ENCODE measurements at places on chromosomes 12 and 14.
A peak's percentile ranks its signal among the peaks of the same experiment; 100 is the strongest.

DNA sequence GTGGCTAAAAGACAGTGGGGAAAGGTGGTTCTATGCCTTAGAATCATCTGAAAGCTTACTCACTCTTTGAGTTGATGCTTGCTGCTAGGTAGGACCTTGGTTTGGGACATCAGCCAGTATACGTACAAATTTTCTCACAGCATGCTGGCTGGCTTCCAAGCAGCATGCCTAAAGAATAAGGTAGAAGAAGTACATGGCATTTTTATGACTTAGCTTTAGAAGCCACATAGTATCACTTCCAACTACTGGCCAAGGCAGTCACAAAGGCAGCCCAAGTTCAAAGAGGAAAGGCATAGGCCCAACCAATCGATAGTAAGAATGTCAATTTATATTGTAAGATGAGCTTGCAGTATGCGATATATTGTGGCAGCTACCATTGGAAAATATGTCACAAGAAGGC lies 284.2 kb upstream of the CAND1 start:
- DNase-seq = no peak

DNA sequence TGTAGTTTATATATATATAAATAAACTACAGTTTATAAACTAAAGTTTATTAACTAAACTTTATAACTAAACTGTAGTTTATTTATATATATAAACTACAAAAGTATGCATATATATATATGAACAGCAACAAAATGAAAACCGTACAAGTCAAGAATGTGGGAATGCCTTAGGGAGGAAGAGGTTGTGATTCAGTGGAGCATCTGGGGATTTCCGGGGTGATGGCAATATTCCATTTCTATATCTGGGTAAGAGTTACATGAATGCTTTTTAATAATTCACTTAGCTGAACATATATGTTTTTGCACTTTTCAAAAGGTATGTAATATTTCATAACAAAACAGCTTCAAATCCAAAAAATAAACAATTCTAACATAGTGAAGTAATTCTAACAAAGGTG lies 30.1 kb upstream of the CAND1 start:
- DNase-seq = no peak

- no peak for DNase-seq
Observed at GRCh38 chr12:79294590-79294989, 396.2 kb downstream of the PAWR start.

DNA sequence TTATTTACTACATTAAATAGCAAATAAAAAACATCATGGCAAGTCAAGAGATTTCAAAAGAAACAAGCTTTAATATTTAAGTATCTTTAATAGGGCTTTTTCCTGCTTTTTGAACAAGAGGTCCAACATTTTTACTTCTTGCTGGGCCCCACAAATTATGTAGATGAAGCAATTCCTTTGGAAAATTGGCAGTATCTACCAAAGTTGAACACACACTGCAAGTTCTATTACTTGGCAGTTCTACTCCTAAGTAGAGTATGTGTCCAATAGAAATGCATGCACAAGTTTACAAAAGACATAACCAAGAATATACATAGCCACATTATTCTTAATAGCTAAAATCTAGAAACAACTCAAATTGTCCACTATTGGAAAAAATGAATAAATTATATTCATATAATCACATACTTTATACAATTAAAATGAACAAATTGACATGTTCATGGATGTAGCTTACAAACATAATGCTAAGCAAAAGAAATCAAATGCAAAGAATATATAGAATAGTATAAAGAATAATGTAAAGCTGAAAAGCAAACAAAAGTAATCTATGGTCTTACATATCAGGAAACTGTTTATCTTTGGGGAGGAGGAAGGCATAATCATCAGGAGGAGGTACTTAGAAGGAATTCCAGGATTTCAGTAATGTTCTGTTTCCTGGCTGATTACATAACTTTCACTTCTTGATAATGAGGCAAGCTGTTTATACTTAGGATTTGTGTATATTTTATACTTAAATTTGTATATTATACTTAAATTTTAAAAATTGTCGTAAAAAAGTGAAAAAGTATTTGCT lies 6.5 kb upstream of the TMBIM4 start:
- no peak for DNase-seq

- no peak for DNase-seq
Observed at GRCh38 chr12:96438330-96438729, 38.1 kb upstream of the CDK17 start.

DNA sequence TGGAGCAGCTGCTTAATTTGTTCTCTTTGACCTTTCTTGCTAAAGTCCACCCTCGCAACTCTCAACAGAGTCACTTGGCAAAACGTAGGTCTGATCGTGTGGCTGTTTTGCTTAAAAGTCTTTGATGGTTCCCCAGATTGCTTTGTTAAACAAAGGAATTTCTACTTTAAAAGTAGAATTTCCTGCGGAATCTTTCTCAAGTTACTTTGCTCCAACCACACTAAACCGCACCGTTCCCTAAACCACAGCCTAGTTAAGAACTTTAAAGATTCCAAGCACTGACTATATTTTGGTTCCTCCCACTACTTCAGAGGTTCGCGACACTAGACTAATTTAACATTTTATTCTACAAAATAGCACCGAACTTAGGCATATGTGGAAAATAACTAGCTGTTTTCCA lies 114.8 kb upstream of the FGD4 start:
- DNase-seq = no peak

- no peak for DNase-seq
Observed at GRCh38 chr12:53463802-53464560, 12.1 kb downstream of the PCBP2 start.

GRCh38 chr12:12483438-12483837 lies 79.2 kb downstream of the DUSP16 start:
- no peak for DNase-seq

- no peak for DNase-seq
Observed at GRCh38 chr14:77844802-77845201, 44.9 kb downstream of the ADCK1 start.

DNA sequence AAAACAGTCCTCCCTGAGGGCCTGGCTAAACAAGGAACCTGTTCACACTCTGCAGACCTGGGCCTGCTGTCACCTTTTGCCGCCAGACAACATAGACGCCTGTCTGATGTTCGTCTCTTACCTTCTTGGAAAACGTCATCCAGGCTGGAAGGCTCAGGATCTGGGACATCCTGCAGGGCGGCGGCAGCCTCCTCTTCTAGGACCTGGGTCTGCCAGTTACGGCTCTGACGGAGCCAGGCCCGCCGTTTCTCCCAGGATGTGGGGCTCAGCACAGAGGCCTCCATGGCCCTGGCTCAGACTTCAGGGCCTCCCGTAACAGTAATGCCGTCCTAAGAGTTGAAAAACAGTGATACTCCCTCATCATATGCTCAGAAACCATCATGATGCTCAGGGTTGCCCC lies 10.3 kb downstream of the TESPA1 start:
- DNase-seq = no peak

DNA sequence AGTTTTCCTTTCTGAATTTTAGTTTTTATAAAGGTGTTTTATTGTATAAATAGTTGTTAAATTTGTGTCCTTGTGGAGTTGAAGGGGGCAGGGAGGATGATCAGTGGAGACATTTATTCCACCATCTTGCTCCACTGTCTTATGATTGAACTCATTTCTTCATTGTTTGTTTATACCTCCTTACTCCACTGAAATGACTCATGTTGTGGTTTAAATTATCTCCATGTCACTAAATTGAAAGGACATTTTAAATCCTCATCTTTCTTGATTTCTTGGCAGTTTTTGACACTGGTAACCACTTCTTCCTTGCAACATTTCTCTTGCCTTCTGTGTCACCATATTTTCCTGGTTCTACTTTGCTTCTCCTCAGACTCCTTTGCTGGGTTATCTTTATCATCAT lies 23.6 kb upstream of the FERMT2 start:
- no peak for DNase-seq

DNA sequence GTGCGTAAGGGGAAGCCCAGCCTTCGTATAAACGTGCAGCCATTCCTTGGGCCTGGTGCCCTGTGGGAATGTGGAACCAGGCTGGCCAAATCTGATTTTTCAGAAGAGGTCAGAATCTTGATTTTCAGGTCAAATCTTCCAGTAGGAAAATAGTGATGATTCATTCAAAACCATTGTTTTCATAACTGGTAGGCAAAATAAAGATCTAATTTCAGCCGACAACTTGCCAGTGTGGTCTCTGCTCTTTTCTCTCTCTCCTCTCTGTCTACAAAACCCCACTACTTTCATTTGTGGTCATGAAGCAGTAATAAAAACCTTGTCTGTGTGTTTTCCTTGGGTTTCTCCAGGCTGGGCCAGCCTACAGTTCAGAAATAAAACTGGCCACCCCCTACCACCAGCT lies 135.1 kb downstream of the RBM19 start:
- DNase-seq = no peak

DNA sequence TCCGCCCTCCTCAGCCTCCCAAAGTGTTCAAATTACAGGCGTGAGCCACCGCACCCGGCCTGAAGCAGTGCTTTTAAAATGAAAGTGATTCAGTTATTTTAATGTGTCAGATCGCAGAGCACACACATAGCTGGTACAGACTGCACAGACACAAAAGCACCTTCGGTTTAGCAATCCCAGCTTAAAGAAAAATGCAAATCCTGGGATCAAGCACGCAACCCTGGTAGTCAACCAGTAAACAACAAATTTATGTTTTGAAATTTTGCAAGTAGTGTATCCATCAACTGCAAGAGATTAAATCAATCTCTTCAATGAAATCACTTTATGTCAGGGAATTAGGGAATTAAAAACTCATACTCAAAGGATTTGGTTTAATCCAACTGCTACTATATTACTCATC lies 28.4 kb downstream of the SLC38A1 start:
- no peak for DNase-seq

DNA sequence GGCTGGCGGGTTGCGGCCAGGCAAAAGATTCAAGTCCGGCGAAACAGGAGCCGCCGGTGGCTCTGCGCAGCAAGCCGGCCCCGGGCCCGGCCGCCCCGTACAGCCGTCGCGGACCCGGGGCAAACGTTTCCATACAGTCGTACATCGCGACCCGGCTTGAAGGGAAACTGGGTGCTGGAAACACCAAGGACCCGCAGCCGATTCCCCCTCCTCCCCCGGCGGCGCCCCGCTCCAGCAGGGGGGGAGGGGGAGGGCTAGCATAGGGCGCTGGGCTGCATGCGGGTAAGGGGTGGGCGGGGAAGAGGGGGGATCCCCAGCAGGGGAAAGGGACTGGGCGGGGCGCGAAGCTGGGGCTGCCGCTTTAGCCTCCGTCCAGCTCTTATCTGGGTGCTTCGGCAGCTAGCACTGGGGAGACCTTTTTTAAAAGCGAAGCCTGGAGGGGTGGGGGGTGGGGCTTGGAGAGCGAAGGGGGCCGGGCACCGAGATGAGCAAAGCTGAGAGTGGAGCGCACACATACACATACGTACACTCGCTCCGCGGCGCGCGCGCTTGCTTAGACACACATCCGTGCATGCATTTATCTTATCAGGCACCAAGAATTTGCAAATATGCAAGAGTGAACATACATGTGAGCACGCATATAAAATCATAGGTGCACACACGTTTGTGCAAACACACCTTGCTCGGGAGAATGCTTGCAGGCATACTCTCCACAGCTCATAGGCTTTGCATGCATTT lies 11.9 kb downstream of the RARG start:
- peak; percentile 66 for DNase-seq

DNA sequence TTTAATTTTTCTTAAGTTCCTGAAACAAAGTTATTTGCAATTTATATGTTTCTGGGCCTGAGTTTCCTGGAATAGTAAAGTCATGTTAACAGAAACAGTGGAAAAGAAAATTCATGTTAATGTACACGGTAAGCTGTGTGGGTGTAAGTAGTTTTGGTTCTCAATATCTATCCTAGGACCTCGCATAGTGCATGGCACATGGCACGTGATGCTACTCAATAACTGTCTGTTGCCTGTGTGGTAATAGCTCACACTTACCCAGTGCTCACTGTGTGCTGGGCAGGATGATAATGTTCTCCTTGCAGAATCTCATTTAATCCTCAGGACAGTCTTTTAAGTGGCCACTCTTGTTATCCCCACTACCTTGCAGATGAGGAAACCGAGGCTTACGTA lies 100.7 kb downstream of the DUSP16 start:
- no peak for DNase-seq

GRCh38 chr14:83827383-83827782 lies 1702.6 kb upstream of the FLRT2 start:
- no peak for DNase-seq

DNA sequence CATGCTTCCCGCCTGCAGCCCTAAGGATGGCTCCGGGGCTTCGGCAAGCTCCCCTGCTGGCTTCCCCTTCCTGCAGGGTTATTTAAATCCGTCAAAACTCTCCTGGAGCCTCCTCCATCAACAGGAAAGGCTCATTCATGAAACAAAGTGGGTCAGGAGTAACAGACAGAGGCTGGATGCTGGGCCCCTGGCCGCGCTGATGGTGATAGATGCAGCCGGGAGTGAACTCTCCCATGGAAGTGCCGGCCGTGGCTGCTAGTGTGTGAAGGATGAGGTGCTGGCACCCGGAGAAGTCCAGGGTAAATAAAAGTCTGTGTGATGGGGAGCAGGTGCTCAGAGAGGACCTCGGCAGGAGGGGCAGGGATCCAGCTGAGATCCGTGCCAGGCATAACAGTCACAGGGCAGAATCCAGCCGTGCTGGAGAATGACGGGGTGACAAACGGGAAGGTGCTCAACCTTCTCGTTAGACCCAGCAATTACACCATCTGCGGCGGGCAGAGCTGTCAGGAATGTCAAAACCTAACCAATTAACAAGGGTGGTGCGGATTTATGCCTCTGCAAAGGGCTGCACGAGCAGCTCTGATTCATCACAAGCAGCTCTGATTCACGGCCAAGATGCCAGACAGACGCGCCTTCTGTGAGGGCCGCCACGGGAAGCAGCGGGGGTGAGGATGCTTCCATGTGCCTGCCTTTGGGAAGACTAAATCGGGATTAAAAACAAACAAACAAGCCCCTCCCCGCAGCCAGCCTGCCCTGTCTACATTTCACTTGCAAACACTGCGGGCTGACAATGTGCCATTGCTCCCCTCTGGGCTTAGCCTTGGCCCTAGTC lies 55.6 kb downstream of the SYNE3 start:
- DNase-seq = peak; percentile 83

DNA sequence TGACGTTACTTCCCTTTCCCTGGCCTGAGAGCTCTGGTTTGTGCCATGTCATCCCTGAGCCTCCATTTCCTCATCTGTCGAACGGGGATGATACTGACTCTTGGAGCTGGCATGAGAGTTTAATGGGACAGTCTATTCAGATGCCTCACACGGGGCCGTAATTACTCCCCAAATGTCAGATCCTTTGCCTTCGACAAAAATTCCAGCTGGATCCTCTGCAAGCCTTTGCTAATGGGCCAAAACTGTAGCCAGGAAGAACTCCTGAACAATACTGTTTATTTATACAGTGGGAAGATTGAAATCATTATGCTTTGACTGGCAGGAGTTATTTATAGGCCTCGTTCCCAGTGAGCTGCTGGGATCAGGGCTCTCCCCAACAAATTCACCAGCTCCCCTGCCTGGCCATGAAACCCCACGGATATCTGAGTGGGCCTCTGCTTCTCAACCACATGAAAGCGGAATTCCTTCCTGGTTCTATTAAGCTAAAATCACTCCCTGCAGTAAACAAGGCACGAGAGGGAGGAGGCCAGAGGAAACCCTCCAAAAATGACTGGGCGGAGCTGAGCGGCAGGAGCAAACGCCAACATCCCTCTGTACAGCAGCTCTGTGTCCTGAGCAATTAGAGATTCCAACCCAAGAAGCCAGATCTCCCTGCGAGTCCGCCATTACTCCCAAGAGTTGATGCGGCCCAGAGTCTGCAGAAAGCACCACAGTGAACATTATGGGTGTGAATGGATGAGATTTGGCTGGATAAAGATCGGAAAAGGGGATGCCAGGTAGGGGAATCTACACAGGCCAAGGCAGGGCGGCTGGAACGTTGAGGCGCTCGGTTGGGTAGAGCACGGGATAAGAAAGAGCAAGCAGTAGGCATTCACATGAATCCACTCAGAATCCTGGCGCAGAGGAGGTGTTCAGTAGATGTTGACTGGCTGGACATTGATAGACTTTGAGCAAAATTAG lies 326.1 kb downstream of the BCL11B start:
- DNase-seq = no peak
